ENCODE measurements at places on chromosomes 11 and 22.

DNA sequence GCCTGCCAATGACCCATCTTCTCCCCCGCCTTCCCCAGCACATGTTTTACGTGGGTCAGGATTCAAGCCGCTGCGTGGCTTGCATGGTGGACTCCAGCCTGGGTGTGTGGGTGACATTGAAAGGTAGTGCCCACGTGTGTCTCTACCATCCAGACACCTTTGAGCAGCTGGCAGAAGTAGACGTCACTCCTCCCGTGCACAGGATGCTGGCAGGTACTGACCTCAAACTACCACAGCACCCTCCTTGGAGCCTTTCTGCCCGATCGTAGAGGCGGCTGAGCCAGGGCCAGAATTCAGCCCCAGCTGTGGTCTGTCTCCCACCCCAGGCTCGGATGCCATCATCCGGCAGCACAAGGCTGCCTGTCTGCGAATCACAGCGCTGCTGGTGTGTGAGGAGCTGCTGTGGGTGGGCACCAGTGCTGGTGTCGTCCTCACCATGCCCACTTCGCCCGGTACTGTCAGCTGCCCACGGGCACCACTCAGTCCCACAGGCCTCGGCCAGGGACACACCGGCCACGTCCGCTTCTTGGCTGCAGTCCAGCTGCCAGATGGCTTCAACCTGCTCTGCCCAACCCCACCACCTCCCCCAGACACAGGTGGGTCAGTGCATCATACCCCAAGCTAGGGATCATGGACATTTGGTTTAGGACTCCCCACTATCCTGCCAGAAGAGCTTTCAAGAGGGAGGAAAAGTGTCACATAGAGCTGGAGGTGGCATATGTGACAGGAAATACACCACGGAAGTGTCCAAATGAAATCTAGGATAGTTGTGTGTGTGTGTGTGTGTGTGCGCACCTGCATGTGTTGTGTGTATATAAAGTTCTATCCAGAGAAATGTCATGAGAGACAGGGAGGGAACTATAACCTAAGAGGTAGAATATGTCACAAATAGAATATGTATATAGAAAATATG is 10.6 kb upstream of the RELT start:
- DNase-seq, result no peak

GRCh38 chr11:47924184-47924691 is 56.1 kb upstream of the PTPRJ start:
- DNase-seq, result peak; percentile 80

DNA sequence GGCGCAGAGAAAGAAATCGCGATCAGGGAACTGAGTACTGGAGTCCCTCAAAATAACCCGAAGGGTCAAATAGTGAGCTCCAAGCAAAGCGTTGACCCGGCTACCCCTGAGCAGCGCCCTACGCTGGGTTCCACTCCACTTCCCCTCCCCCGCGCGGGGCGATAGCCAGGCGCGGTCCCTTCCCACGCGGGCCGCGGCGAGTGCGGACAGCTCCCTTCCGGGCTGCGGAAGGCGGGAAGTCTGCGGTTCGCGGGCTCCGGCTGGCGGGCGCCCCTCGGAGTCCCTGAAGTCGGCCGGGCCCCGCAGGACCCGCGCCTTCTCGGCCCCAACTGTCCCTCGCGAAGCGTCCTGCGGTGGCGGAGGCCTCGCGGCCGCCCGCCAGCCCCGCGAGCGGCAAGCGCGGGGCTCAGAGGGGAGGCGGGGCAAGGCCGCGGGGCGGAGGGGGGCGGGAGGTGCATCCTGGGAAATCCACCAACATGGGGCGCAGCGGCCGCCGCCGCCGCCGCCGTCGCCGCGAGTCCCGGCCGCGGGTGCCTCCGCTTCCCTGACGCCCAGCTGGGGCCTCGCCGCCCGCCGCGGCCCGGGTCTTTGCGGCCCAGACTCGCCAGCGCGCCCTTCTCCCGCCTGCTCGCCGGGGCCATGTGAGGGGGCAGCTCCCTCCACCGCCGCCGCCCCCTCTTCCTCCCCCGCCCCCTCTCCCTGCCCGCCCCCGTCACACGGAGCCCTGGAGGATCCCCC is at the start of gene QSER1:
Gene QSER1, plus strand, starts transcription at position 457 of the 738 bp plus-strand sequence. CDS start 315 bp downstream, outside the sequence.
- DNase-seq, result peak; percentile 37

DNA sequence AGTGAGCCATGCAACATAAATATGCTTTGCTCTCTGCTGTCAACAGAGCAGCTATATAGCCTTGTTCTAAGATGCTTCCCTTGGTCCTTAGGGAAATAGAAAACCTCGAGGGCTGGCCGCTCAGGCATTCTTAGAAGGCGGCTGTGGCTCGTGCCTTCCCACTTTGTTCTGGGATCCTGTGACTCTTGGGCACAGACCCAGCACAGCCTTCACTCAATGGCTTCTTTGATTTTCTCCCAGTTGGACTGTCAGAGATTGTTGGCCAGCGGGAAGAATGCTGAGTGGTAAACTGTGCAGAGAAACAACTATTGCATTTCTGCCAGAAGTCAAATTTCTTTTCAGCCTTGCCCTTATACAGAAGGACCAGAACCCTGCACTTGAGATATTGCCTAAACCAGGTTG is 9.5 kb upstream of the MICAL2 start:
- no peak for DNase-seq

DNA sequence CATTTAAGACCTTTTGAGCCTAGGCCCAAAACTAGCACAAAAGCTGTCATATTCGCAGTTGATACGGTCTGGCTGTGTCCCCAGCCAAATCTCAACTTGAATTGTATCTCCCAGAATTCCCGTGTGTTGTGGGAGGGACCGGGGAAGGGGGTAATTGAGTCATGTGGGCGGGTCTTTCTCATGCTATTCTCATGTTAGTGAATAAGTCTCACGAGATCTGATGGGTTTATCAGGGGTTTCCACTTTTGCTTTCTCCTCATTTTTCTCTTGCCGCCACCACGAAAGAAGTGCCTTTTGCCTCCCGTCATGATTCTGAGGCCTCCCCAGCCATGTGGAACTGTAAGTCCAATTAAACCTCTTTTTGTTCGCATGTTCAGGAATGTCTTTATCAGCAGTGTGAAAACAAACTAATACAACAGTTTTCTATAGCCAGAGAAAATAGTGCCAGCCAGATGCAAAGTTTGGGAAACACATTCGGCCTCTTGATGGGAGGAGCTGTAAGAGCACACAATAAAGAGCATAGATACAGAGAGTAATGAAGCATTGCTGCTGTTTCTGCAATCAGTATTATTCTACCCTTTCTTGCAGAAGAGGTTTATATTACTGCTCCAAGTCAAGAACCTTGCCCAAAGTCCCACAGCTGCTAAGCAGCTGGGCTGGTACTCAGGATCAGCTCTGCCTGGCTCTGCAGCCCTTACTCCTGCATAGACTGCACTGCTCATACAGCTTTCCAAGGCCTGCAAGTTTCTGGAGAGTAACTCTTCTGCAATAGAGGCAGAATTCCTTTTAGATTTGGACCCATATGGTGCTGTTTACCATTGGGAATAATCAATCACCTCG is 2.0 kb upstream of the ZNF195 start:
- DNase-seq, result peak; percentile 55

GRCh38 chr11:12909879-12910278 is 99.2 kb upstream of the RASSF10 start:
- peak; percentile 57 for DNase-seq
